ENCODE measurements at places on chromosomes 3 and 15.
A peak's percentile ranks its signal among the peaks of the same experiment; 100 is the strongest.

DNA sequence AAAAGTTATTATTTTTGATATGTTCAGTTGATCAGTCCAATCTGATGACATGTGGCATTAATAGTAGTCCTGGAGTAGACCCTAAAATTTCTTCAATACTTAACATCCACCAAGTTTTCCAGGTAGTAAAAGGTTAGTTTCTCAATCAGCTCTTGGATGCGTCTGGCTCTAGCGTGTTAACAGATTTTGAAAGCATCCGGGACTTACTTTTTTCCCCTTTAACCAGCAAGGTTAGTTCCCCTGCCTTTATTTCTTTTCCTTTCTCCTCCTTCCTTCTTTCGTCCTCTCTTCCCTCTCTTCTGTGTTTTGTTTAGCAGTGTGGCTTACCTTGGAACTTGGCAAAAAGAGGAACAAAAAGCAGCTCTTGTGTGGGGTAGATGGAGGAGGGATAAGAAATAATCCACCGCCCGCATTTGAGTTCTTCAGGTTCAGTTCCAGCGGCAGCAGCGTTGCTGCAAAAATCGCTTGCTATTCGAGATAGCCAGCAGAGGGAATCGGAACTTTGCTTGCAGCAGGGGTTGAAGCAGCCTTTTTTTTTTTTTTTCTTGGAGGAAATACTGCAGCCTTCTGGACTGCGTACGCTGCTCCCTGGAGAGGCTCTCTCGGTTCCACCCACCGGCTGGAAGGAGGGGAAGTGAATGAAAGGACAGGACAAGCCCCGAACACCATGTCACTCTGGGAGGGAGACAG is at the start of gene RBMS3:
Gene RBMS3 (plus strand): TSS at position 668 of the 690 bp plus-strand sequence.
- no peak within 1 kb of the TSS for H3K27ac ChIP-seq
- no peaks in the 10 kb centered on the region for H3K36me3 ChIP-seq
- peak; percentile 10 for DNase-seq
- H3K27me3 ChIP-seq, result no peaks in the 10 kb centered on the region
- peak within 1 kb of the TSS; percentile 48 for H3K4me3 ChIP-seq

GRCh38 chr3:99620077-99620767 is 18.2 kb upstream of the COL8A1 start:
- H3K4me1 ChIP-seq, result no peaks in the 10 kb centered on the region
- H3K4me3 ChIP-seq, result no peak overlapping the region
- no peaks in the 10 kb centered on the region for H3K36me3 ChIP-seq
- no peak for DNase-seq
- no peaks in the 10 kb centered on the region for H3K27me3 ChIP-seq

DNA sequence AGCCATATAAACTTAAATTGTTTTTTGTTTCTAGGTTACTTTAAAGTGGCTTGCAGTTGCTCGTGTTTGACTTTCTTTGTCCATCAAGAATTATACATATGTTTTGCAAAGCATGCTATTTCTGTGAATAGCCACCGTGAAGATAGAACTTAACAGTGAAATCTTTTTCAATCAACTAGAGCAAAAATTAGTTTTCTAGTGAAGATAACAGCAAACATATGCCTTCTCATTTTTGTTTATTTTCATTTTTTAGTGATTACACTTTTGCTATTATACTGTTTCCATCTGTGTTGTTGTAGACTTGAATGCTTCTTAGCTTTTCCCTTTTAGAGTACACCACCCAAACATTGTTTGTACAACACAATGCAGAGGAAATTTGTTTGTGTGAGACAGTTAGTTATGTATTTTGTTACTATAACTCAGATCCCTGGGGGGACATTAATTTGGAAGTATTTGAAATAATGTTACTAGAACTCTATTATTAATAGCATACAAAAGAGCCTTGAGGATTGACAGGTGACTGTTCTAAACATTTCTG is 62.8 kb downstream of the CRYBG3 start:
- no peak overlapping the region for H3K27ac ChIP-seq
- H3K27me3 ChIP-seq, result no peaks in the 10 kb centered on the region
- DNase-seq, result no peak
- H3K36me3 ChIP-seq, result peaks cover 3% of the 10 kb centered on the region

DNA sequence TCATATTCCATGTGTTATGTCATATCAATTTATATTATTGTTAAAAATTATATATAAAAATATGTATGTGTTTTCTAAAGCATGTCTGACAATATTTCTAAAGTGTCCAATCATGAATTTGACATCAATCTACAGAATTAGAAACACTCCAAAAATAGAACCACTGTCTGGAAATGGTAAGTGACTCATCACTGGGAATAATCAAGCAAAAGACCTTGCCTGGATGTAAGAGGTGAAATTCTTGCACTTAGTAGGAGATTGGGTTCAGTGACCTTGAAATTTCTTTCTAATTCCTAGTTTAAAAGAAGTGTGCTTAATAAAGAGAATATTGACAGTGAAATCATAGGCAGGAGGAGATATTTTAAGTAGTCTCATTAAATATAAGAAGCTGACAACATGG is 188.8 kb downstream of the ZNF385D start:
- H3K27me3 ChIP-seq, result no peaks in the 10 kb centered on the region
- no peaks in the 10 kb centered on the region for H3K36me3 ChIP-seq
- no peak for DNase-seq
- H3K27ac ChIP-seq, result no peak overlapping the region
- no peak overlapping the region for H3K4me3 ChIP-seq
- no peaks in the 10 kb centered on the region for H3K4me1 ChIP-seq

DNA sequence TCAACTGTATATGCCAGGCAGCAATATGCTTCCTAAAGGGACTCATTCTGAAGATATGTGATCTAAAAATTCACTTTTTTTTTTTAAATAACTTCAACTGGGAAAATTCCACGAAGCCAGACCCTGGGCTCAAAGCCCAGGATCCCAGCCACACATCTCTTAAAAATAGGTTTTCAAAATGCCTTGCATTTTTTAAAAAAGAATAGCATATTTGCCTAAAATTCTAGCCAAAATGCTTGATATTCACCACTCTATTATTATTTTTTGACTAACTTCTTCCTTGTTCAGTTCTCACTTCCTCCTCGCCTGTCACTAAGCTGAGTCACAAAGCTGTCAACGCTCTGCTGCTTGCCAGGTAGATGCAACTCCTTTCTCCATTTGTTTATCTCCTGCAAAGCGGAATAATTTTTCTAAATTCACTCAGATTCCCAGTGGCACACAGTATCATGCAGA is 28.0 kb upstream of the VGLL4 start:
- DNase-seq, result no peak
- H3K27ac ChIP-seq, result no peak overlapping the region
- H3K4me1 ChIP-seq, result no peaks in the 10 kb centered on the region
